ENCODE measurements at places on chromosomes 12 and 14. TPM values are rescaled to one million over a fixed set of nuclear protein-coding genes. Genes with fewer than 3 reads are reported as not detected.

The MIA2 gene
- 41.9 TPM for total RNA-seq

The KRT83 gene
- not detected for total RNA-seq

The ANKRD33 gene
- not detected for total RNA-seq

The LRRC10 gene
- not detected for total RNA-seq

The NACA gene
- 1,419 TPM for total RNA-seq

The TSHR gene
- total RNA-seq, result not detected

Data from bronchial epithelial cell (primary cell).